ENCODE measurements at places on chromosomes 2 and 18. TPM values are rescaled to one million over a fixed set of nuclear protein-coding genes. Genes with fewer than 3 reads are reported as not detected.

DNA sequence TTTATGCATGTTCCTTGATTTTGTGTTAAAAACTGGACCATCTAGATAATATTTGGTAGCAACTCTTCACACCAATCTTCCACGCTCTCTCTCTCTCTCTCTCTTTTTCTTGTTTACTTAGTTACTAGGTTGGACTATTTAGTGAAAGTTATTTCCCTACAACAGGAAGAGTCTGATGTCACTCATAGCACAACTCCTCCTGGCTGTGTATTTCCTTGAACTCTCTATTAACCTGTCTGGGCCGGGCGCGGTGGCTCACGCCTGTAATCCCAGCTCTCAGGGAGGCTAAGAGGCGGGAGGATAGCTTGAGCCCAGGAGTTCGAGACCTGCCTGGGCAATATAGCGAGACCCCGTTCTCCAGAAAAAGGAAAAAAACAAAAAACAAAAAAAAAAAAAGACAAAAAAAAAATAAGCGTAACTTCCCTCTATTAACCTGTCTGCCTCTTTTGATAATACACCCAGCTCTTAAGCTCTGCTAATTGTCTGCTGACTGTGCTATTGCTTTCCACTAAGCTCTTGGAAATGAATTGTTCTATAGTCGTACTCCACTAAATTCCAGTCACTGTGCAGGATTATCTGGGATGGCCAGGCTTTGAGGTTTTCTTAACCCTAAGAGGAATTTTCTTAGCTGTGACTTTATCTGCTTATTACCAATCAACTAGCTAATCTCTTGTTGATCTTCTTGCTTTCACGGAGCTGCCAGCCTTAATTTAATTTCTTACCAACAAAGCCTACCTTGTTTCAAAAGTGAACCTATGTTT, 18.1 kb upstream of the CDH19 start:
- H3K27me3 ChIP-seq: no peaks in the 10 kb centered on the region
- H3K4me3 ChIP-seq: no peak overlapping the region
- no peaks in the 10 kb centered on the region for H3K36me3 ChIP-seq
- no peak overlapping the region for H3K27ac ChIP-seq
- DNase-seq: no peak

- no peaks in the 10 kb centered on the region for H3K27me3 ChIP-seq
- no peaks in the 10 kb centered on the region for H3K4me1 ChIP-seq
- H3K4me3 ChIP-seq: no peak overlapping the region
- H3K27ac ChIP-seq: no peak overlapping the region
Measured at GRCh38 chr2:233815861-233816260, 37.7 kb downstream of the MROH2A start.

DNA sequence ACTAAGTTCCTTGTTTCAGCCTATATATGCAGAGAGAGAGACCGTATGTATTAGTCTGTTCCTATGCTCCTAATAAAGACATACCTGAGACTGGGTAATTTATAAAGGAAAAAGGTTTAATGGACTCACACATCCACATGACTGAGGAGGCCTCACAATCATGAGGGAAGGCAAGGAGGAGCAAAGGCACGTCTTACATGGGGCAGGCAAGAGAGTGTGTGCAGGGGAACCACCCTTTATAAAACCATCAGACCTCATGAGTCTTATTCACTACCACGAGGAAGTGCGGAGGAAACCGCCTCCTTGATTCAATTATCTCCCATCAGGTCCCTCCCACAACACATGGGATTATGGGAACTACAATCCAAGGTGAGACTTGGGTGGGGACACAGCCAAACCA, 73.8 kb downstream of the TMEM18 start:
- no peak overlapping the region for H3K4me3 ChIP-seq
- no peak overlapping the region for H3K27ac ChIP-seq
- no peaks in the 10 kb centered on the region for H3K27me3 ChIP-seq
- no peaks in the 10 kb centered on the region for H3K4me1 ChIP-seq
- no peaks in the 10 kb centered on the region for H3K36me3 ChIP-seq

GRCh38 chr2:26630669-26631360, 10.4 kb downstream of the CIB4 start:
- H3K36me3 ChIP-seq: no peaks in the 10 kb centered on the region
- no peak overlapping the region for H3K27ac ChIP-seq
- H3K27me3 ChIP-seq: no peaks in the 10 kb centered on the region
- no peaks in the 10 kb centered on the region for H3K4me1 ChIP-seq

- H3K27me3 ChIP-seq: no peaks in the 10 kb centered on the region
- no peaks in the 10 kb centered on the region for H3K4me1 ChIP-seq
- DNase-seq: no peak
- no peaks in the 10 kb centered on the region for H3K36me3 ChIP-seq
Measured at GRCh38 chr18:75558790-75559189, 131.3 kb upstream of the SMIM21 start.

Gene MATN3
- not detected for total RNA-seq

DNA sequence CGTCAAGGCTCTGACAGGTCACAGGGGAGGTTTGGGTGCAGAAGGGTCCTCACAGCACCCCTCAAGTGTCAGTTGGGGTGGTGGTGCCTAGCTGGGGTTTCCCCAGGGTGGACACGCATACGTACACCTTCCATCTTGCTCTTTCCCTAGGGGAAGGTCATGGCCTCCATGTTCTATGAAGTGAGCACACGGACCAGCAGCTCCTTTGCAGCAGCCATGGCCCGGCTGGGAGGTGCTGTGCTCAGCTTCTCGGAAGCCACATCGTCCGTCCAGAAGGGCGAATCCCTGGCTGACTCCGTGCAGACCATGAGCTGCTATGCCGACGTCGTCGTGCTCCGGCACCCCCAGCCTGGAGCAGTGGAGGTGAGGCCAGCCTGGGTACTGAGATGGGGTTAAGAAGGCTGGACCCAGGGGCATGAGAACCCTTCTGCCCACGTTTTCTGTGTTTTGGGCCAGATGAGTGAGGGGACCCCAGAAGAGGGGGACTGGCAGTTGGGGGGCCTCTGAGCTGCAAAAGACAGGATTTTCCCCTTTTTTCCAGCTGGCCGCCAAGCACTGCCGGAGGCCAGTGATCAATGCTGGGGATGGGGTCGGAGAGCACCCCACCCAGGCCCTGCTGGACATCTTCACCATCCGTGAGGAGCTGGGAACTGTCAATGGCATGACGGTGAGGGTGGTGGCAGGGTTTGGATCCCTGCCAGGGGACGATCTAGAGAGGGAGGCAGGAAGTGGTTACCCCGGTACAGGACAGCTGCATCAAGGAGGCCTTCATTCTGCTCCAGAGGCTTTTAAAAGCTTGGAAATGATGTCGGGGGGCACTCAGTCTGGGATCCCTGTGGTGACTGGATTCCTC, 20.9 kb downstream of the SLC30A3 start:
- H3K36me3 ChIP-seq: no peaks in the 10 kb centered on the region
- peak overlapping the region; percentile 36 for H3K27ac ChIP-seq
- no peaks in the 10 kb centered on the region for H3K27me3 ChIP-seq

Gene DLGAP1
- total RNA-seq: not detected

- H3K27me3 ChIP-seq: no peaks in the 10 kb centered on the region
- no peak for DNase-seq
- H3K4me3 ChIP-seq: no peak overlapping the region
- H3K27ac ChIP-seq: no peak overlapping the region
- H3K36me3 ChIP-seq: no peaks in the 10 kb centered on the region
- no peaks in the 10 kb centered on the region for H3K4me1 ChIP-seq
Measured at GRCh38 chr2:160737247-160737646, 243.6 kb upstream of the RBMS1 start.

DNA sequence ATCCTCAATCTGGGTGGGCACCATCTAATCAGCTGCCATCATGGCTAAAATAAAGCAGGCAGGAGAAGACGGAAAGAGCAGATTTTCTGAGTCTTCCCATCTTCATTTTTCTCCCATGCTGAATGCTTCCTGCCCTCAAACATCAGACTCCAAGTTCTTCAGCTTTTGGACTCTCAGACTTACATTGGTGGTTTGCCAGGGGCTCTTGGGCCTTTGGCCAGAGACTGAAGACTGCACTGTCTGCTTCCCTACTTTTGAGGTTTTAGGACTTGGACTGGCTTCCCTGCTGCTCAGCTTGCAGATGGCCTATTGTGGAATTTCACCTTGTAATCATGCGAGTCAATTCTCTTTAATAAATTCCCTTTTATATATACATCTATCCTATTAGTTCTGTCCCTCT, 36.6 kb downstream of the DIPK1C start:
- H3K4me3 ChIP-seq: no peak overlapping the region
- H3K36me3 ChIP-seq: no peaks in the 10 kb centered on the region
- H3K4me1 ChIP-seq: no peaks in the 10 kb centered on the region
- H3K27ac ChIP-seq: no peak overlapping the region
- no peak for DNase-seq
- no peaks in the 10 kb centered on the region for H3K27me3 ChIP-seq

Gene TANK
- total RNA-seq: 106 TPM

Gene HOXD4
- not detected for total RNA-seq

DNA sequence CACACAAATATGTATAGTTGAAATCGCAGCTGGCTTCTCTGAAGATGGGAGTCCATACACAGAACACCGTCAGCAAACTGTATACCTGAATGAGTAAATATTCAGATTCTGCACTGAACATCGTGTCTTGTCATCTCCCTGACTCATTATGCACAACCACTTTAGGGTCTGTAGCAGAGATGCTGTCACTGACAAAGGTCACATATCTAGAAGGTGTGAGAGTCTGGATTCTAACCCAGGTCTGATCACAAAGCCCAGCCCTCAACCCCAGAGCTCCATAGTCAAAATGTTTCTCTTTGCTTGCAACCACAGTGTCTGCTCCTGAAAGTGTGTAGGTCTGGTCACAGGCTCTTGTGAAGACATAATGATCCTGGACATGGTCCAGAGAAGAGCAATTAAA, 78.3 kb upstream of the PAX8 start:
- no peak overlapping the region for H3K27ac ChIP-seq
- H3K4me1 ChIP-seq: no peaks in the 10 kb centered on the region
- H3K36me3 ChIP-seq: no peaks in the 10 kb centered on the region
- H3K27me3 ChIP-seq: no peaks in the 10 kb centered on the region
- DNase-seq: no peak
- H3K4me3 ChIP-seq: no peak overlapping the region

DNA sequence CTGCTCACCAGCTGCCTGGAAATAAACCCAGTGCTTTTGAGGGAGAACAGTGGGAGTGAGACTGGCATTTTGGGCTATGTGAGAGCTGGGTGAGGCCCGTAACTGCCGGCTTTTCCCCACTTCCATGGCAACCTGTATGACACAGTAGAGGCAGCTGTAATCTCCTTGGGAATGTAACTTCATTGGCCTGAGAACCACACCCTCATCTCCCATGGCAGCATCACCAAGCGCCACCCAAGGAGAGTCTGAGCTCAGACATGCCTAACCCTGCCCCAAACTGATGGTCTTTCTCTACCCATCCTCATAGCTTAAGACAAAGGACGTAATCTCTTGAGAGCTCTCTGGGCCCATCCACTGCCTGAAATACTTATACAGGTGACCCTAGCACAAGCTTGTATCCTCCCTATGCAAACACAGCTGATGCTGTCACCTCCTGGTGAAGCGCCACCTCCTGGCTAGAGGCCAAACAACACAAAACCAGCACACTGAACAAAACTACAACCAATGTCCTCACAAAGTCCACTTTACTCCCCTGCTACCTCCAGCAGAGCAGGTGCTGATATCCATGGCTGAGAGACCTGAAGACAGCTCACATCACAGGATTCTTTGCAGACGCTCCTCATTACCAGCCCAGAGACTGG, 763.4 kb upstream of the NRXN1 start:
- no peaks in the 10 kb centered on the region for H3K27me3 ChIP-seq
- no peak overlapping the region for H3K27ac ChIP-seq
- no peak for DNase-seq
- H3K36me3 ChIP-seq: no peaks in the 10 kb centered on the region
- no peak overlapping the region for H3K4me3 ChIP-seq

- DNase-seq: no peak
- H3K4me3 ChIP-seq: no peak overlapping the region
- no peaks in the 10 kb centered on the region for H3K36me3 ChIP-seq
- no peaks in the 10 kb centered on the region for H3K27me3 ChIP-seq
Measured at GRCh38 chr18:6683112-6683876, 46.2 kb upstream of the ARHGAP28 start.

- H3K4me1 ChIP-seq: peaks cover 13% of the 10 kb centered on the region
- no peaks in the 10 kb centered on the region for H3K36me3 ChIP-seq
- no peak overlapping the region for H3K4me3 ChIP-seq
- DNase-seq: no peak
- no peaks in the 10 kb centered on the region for H3K27me3 ChIP-seq
Measured at GRCh38 chr2:85990084-85990483, 101.3 kb upstream of the ST3GAL5 start.

Gene HNMT
- not detected for total RNA-seq

Gene DYSF
- 0.43 TPM for total RNA-seq

- H3K27ac ChIP-seq: no peak overlapping the region
- DNase-seq: no peak
- no peaks in the 10 kb centered on the region for H3K27me3 ChIP-seq
- H3K36me3 ChIP-seq: no peaks in the 10 kb centered on the region
- H3K4me1 ChIP-seq: no peaks in the 10 kb centered on the region
Measured at GRCh38 chr2:88161446-88162244, 8.5 kb upstream of the THNSL2 start.

Gene HOXD9
- not detected for total RNA-seq
